ENCODE measurements at places on chromosomes 1 and 21.

DNA sequence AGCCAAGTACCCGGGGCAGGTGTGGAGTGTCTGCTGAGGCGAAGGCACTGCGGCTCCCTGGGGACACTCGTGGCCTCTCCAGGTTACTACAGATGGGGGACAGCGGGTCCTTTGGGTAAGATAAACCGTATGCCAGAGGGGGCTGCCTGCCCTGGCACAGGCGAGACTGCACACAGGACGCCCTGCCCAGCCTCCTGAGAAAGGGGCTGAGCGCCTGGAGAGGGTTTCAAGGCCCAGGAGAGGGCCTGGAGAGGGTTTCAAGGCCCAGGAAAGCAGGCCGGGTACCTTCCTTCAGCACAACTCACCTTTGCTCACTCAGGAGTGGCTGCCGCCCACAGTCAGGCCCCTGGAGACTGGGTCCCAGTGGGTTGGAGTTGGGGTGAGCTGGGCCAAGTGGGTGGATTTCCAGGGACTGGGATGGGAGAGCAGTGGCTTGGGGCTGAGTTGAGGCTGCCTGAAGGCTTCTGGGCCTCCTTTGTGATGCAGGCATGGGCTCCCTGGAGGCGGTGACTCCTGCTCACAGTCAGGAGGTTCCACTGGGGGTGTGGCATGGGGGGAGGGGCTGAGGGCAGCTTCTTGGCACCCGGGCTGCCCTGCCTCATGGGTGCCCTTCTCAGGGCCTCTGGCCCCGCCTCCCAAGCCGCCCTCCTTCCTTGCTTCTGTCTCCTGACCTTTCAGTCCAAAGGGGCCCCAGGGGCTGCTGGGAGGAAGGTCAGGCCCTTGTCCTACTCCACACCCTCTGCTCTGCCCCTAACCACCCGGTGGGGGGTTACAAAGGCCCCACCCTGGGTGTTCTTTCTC lies at the start of gene MMEL1:
MMEL1 (minus strand) TSS at position 456 of the 801 bp plus-strand sequence. CDS start 3,532 bp downstream, outside the sequence.
- DNase-seq: no peak

- no peak for DNase-seq
These were observed 3.8 kb downstream of the RNF186 start for GRCh38 chr1:19811206-19811851.

GRCh38 chr1:41528106-41528505 lies 43.6 kb upstream of the EDN2 start:
- DNase-seq: no peak

GRCh38 chr1:156823210-156823790 lies 6.7 kb upstream of the SH2D2A start:
- DNase-seq: no peak

DNA sequence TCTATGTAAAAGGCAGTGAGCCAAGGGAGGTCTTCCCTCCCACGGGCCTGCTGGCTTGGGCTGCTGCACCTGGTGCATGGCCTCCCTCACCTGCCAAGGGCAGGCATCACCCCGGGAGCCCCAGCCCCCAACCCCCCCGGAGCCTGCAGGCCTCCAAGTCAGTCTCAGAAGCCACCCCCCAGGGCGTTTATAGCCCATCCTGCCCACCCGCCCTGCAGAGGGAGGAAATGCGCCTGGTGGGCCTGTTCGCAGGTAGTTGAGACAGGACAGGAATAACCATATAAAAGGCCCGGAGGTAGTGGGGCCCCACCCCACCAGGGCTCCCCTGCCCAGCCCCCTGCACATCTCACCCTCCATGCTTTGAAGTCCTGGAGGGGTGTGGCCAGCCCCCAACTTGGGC lies 18.2 kb upstream of the ARF1 start:
- no peak for DNase-seq

DNA sequence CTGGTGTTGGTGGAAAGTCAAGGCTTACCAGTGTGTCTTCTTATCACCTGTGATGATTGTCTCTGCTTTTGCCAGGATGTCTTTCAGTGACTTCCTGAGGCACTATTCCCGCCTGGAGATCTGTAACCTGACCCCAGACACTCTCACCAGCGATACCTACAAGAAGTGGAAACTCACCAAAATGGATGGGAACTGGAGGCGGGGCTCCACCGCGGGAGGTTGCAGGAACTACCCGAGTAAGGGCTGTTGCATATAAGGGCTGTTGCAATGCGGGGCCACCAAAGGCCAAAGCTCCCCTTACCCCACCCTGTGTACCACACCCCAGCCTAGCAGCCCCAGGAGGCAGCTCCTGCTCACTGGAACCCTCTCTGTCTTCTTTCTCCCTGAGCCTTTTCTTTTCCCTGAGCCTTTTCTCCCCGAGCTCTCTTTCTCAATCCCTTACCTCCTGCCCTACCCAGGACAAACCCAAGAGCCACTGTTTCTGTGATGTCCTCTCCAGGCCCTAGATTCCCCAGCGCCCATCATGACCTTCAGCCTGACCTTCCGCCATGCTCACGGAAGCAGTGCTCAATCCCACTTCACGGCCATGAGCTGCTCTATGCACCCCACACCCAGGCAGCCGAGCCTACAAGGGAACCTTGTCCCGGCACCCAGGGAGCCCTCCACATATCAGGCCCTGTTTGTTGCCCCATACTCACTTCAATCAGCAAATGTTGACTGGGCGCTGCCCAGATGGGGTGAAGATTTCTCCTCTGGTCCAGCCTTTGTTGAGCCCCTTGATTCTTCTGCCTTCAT lies 40.6 kb downstream of the CAPN2 start:
- DNase-seq: no peak

DNA sequence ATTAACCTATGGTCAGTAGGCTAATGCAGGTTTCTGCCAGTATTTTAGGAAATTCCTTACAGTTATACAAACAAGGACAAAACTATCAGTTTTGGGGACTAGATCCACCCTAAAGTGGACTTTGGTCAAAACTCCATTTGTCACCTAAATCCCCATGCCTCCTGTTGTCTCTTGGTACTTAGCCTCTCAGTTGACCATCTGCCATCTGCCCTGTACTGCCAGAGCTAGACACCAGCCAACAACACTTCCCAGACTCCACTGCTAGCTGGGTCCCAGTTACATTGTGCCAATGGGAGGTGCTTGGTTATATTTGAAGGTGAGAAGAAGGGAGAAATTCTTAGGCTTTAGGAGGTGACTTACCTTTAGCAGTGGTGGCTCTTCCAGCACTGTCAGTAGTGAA lies 17.0 kb upstream of the BSDC1 start:
- DNase-seq: no peak

DNA sequence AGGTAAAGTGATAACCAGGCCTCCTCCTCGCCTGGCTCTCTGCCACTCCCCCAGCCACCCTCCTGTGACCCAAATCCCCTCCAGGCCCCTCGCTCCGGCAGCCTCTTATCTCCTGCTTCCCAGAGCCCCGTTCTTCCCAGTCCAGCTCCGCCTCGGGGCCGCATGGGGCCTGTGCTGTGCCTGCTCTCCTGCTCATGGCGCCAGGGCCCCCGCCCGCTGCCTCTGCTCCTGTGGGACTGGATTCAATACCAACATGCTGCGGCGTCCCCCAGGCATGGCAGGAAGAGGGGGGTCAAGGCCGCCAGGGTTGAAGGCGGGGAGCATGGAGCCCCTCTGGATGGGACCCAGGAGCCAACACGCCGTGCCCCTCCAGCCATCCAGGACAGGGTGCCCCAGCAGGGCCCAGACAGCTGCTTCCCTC lies 213.0 kb upstream of the VAMP3 start:
- no peak for DNase-seq

DNA sequence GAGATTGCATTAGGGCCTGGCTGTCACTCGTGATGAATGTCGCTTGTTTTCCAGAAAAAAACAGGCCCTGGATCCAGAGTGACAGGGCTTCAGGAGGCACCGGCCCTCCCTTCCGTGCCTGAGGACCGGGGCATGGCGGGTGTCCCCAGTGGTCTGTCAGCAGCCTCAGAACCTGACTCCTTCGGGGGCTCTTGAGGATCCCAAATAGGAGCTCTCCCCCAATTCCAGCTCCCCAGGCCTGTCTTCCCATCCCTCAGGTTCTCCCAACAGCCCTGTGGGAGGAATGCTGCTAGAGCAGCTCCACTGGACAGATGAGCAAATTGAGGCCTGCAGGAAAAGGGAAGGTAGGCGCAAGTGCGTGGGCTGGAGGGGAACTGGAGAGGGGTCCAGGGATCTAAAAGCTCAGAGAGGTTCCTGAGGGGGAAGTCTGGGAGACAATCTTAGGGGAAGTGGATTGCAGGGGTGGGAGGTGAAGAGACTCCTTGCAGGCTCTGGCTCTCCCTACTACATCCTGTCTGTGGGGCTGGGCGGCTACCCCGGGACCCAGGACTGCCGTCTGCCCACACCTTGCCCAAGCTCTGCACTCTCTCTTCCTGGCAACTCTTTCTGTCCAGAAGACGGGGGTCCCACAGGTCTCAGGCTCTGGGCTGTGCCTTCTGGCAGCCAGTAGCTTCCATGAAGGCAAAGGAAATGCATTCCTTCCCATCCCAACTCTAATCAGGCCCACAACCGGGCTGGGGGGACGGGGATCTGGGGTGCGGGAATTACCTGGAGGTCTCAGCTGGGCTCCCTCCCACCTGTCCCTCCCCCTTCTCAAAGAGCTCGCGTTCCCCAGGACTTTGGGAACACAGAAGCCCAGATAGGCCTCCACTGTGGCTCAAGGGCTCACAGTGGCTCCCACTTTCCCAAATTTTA lies 105.7 kb upstream of the CASZ1 start:
- no peak for DNase-seq

DNA sequence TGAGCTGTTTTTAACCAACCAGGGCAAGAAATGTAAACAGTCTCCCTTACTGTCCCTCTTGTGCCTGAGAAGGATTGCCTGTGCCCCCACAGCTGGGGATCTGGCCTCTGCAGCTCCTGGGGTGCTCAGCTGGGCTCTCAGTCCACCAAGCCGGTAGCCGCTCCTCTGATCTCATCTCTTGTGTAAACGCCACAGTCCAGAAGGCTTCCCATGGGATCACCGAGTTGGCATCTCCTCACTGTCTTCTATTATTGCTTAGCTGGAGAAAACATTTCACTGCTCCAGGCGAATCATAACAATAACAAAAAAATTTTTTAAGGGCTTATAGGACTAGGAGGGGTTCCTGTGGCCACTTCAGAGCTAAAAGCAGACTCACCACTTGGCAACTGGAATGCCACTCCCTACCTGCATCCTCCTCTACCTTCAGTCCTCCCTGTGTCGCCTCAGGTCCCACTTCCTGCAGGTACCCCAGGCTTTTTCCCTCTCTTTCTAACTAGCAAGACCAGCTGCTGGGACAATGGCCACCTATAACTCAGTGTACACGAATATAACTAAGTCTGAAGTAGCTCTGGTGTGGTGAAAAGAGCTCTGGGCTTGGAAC lies 75.8 kb downstream of the ATP1A1 start:
- DNase-seq: no peak

GRCh38 chr1:16402742-16403141 lies 34.5 kb downstream of the SPATA21 start:
- no peak for DNase-seq

GRCh38 chr1:33971018-33971710 lies 107.3 kb downstream of the HMGB4 start:
- no peak for DNase-seq

DNA sequence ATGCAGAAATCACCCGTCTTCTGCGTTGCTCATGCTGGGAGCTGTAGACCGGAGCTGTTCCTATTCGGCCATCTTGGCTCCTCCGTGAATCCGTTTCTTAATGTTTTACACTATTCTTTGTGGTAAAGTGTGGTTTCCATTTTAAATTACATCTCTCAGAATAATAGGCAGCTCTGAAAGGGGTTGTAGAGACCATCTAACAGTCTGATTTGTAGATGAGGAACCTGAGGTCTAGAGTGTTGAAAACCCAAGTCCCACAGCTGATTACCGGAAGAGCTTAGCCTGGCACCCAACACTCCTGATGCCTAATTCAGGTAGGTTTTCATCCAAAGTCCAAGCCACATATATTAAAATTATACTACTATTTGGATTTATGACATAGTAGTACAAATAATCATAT lies 144.0 kb downstream of the LEPR start:
- no peak for DNase-seq

GRCh38 chr1:151542710-151543129 lies 2.6 kb downstream of the TUFT1 start:
- no peak for DNase-seq

DNA sequence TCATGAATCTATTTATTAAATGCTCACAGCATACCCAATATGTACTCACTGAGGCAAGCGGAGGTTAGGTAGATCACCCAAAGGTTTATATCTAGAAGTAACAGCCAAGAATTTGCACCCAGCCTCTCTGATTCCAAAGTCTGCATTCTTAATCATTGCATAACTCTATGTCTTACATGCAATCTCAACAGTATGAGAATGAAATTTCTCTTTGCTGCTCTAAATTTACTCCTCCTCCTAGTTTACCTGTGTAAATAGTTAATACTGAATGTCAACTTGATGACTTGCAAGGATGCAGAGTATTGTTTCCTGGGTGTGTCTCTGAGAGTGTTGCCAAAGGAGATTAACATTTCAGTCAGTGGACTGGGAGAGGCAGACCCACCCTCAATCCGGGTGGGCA lies 840.6 kb downstream of the BRINP3 start:
- DNase-seq: no peak

DNA sequence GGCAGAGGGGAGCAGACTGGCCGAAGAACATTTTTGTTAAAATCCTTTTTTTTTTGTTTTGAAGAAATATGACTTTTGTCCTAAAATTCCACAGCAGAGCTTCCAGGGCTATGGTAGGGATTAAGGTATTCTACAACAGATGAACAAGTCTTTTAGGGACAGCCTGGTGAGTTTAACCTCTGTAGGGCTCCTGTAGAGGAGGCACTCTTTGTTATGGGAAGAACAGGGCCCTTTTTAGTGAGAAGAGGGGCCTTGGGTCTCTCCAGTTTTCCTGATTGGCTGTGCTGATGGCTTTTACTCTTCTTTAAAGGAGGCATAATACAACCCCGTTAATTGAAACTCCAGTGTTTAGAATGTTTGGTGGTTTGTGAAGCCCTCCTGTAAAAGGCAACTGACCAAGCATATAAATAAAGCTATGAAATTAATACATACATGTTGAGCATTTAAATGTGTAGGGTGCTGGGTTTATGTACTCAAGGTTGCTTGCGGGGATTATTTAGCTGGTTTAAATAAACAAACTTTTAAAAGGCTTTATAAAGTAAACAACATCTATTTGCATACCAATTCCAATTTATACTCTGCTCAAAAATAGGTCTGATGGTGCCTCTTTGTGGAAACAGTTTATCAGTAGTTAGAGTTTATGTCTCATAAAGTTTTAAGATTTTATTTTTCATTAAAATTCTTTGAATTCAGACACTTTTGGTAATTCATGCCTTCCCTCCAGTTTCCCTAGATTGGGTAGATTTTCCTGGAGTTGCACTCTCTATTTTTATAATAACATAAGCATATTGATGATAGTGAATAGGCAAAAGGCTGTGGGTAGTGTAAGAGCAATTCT lies 46.5 kb downstream of the PBX1 start:
- no peak for DNase-seq

DNA sequence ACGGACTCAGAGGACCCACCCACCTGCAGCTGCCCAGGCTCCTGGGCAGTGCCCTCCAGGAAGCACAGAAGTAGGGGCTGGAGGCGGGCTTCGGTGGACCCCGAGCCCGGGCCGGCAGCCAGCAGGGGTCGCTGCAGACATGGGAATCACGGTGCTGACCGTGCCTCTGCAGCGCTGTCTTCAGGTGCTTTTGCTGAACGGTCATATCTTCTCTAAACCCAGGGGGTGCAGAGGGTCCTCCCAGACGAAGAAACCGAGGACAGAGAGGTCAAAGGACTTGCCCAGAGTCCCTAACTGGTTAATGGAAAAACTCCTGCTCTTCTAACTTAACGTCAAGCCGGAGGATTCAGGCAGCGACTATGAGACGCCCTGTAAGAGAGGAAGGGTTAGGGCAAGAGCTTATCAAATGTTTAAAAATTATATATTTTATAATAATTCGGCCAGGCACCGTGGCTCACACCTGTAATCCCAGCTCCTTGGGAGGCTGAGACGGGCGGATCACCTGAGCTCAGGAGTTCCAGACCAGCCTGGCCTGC lies 21.5 kb upstream of the LEFTY2 start:
- no peak for DNase-seq

GRCh38 chr1:244248426-244248825 lies 197.3 kb downstream of the ZBTB18 start:
- DNase-seq: no peak
